ENCODE measurements at places on chromosomes 12 and 14.

DNA sequence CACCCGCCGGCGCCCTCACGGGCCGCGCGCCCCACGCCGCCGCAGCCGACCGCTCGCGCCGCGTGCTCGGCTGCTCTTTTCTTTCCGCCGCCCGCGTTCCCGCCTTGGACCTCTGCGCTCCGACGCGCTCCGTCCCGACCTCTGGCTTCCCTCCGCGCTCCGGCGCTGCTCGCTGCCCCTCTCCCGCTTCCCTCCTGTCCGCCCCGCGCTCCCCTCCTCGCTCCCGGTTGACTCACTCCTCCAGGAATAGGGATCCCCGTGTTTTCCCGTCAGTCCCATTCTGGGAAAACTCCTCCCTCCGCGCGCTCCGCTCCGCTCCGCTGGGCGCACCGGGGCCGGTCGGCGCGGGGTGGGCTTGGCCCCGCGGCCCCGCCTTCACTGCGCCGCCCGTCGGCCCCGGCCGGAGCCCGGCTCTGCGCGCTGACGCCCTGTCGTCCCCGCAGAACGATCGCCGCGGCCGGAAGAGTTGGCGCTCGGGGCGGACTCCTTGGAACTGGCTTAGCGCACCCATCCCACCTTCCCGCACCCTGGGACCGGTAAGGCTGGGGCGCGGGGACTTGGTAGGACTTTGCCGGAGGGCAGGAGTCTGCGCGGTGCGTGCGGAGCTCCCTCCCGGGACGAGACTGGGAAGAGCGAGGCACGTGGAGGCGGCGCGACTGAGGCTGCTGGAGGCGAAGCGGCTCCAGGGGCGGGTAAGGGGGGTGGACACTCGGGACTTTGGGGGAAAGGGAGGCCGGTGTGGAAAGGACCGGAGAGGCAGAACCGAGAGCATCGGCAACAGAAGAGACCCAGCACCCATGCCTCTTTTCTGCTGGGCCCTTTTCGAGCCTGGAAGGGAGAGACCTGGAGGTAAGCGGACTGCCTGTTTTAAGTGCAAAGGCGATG lies 550 bp downstream of the TEAD4 start:
- DNase-seq, result peak; percentile 62

- no peak for DNase-seq
These were observed 3.9 kb downstream of the TNFRSF1A start for GRCh38 chr12:6337958-6338433.

GRCh38 chr12:87870061-87870460 lies 159.1 kb downstream of the C12orf50 start:
- peak; percentile 54 for DNase-seq

GRCh38 chr12:111259231-111259630 lies 109.7 kb downstream of the PHETA1 start:
- DNase-seq, result no peak

DNA sequence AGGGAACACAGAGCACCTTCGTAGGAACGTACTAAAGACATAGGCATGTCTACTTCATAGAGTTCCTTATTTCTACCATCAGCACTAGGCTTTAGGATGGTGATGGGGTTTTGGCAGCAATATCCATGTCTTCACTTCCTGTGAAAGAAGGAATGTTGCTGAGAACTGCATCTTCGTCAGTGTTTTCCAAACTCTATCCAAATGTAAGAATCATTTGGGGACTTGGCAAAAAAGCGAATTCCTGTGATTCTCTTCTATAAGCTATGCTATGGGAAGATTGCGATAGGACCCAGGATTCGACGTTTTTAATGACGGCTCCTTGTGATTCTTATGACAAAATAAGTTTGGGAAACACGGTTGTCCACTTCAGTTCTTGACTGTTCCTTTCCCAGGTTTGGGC lies 39.8 kb downstream of the AKAP3 start:
- DNase-seq, result no peak

GRCh38 chr12:132489078-132489601 lies 811 bp upstream of the FBRSL1 start:
- no peak for DNase-seq

DNA sequence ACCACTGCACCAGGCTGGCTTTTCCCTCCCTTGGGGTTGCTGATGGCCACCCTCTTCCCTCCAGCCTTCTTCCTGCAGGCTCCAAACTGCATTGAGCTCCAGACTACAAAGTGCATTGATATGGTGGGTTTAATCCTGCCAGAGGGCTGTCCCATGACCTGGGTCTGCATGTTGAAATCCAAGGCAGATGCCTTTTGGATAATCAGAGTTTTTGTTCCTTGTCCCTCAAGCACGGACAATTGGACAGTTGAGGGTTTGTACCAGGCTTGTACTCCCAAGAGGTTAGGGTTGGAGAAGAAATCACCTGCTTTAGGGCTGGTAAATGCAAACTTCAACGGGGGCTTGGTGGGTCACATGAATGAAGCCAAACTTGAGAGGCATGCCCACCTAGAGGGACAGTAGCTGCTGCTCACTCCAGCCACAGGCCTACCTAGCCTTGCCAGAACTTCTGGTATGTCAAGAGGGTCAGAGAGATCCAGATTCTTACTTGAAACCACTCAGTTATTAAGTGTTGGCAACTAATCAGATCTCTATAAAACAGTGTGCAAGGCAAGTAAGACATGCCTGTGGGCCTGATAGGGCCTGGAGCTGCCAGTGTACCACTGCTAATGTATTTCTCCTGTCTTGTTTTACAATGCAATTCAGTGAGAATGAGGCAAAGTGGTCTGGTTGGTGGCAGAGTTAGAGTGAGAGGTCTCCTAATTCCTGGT lies 21.7 kb upstream of the KRT83 start:
- DNase-seq, result no peak

GRCh38 chr12:51216642-51217041 lies 1.2 kb downstream of the POU6F1 start:
- DNase-seq, result no peak

DNA sequence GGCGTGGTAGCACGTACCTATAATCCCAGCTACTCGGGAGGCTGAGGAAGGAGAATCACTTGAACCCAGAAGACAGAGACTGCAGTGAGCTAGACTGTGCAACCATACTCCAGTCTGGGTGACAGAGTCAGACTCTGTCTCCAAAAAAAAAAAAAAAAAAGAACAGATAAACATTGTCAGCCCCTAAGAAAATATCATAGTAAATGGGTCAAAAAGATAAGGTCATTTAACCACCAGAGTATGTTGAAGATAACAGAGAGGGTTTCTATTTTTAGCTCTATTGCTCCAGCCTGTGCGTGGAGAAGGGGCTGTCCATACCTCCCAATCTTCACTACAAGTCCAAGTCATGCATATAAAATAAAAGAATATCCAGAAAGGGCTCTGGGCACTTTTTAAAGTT lies 15.4 kb downstream of the LGMN start:
- DNase-seq, result no peak
